DMS53 (cell line): ENCODE measurements at places on chromosomes 7 and 10.
A peak's percentile ranks its signal among the peaks of the same experiment; 100 is the strongest.

- DNase-seq = no peak
Measured at GRCh38 chr10:61708846-61709245, 46.1 kb downstream of the CABCOCO1 start.

DNA sequence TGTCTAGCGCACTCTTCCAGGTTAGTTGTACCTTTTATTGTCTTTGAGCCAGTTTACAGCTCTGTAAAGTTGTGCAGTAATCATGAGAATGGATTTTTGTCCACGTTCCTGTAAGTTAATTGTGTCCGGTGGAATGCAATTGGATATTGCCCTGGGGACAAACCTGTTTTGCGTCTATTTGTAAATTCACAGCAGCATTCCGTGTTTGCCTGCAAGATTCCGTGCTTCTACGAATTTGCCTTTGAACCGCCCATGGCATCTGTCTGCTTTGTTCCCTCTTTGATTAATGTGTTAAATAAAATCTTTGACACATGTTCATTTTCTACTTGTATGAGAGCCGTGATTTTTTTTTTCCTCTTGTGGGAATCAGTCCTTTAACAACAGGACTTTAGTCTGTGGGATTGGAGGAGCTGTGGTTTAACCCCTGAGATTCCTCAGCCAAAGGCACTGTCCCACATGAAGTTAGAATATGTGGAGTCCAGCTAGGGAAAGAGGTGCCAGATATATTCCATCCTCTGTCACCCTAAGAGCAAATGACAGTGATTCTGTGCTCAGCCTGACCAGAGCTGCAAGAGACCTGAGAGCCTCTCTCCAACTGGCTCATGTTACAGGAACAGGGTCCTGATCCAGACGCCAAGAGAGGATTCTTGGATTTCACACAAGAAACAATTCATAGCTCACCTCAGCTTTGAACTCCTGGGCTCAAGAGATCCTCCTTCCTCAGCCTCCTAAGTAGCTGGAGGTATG is 126.3 kb downstream of the COL26A1 start:
- DNase-seq = no peak

DNA sequence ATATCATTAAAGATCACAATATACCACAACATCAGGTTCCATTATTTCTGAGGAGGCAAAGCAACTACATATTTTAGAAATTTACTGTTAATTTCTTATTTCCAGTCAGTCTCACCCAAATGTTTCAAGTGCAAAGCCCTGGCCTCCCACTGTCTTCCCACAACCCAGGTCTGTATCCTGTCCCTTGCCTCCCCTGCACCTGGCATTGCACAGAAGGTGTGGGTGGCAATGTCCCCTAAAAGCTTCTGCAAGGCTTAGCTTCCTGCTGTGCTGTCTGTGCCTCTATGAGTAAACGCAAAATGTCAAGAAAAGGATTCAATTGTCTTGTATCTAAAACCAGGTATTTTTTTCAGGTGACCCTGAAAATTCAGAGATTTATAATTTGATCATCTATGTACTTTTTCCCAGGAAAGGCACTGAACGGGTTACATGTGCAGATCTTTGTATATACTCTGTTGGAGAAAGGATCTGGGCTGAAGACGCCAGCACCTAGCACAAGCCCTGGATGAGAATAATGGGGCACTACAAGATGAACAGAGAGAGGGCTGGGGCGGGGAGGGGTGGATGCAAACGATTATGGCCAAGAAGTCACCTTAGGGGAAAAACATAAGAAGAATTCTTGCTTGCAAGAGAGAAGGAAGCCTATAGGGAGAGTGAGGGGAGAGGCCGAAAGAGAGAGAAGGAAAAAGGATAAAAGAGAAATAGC is 3.1 kb upstream of the ANTXRL start:
- peak; percentile 23 for DNase-seq

DNA sequence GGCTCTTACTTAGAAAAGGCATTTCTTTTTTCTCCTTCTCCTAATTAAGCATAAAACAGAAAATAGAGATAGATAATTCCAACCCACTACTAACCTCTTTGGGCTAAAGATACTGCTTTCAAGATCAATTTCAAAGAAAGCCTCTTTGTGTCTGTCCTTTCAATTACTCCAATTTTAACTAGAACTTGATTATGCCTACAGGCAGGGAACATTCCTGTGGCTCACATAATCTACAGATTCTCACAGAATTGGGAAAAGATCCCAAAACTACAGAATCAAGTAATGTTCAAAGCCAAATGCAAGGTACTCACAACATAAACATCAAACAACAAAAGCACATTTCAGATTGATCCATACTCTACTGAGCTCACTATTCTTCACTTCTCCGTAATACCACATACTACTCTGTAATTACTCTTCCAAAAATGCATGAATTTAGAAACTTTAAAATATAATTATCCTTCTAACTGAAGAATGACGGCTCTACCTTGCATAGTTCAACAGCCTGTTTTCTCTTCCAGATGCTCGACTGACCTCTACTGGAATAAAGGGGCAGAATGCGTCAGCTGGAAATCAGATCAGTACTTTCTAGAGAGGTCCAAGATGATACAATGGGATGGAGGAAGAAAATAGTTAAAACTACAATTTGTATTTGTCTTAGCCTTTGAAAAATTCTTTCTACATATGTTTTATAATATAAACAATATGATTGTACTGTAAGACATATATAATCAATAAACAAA is 3.9 kb downstream of the MTERF1 start:
- DNase-seq = peak; percentile 23

DNA sequence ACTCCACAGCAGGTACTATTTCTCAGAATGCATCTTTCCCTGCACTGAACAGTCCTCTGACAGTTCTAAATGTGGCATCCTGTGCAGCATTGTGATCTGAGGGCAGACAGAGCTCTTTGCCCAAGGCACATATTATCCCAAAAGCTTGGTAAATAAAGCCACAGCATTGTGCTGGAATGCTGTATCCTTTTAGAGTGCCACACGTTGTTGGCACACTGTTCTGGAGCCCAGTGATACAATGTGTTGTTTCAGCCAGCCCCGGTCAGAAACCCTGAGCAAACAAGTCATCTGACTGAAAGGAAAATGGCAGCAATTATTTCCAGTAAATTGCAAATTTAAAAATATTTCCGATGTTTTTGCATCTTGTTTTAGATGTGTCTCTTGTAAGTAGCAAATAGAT is 45.4 kb downstream of the NAMPT start:
- no peak for DNase-seq

- no peak for DNase-seq
Measured at GRCh38 chr7:91636728-91637127, 243.8 kb downstream of the MTERF1 start.

DNA sequence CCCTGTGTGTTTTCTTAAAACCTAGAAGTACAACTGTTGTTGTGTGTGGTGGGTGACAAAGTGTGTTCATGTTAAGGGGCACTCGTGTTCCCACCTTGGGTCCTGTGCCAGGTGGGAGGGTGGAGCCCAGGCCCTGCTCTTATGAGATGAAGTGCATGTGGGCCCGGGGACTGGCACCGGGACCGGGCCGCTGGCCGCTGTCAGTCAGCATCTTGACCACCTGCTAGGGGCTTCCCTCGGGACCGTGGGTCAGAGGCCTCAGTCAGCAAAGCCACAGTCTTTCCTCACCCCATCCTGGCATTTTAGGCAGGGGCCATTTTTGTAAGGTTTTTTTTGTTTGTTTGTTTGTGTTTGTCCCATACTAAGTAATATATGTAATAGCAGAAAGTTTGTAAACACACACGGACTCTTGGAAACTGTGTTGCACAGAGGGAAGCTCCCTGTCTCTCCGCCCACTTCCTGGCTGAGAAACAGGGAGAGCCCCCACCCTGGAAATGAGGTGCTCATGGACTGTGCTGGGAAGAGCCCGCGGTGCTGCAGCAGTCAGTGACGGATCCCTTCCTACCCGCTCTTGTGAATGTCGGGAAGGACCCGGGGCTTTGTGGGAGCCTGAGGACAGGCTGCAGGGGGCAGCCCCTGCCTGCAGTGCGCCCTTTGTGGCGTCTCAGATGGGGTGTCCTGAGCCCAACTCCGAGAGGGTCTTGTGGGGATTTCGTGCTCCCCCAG is 13.4 kb downstream of the AGAP3 start:
- DNase-seq = no peak

DNA sequence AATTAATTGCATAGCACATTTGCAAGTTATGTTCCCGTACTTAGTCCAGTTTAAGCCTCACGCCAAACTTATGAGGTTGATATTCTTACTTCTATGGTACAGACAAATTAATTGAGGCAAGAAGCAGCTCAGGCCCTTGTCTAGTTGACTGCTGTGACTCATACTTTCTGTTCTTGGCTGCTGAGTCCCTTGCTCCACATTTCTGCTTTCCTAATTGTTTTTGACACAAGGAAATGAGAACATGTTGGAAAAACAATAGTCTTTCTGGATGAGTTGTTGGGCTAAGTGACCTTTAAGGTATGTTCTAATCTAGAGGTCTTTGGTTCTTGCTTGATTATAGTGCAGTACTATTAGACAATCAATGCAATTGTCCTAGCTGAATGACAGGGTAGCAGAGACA is 331.8 kb downstream of the NRG3 start:
- DNase-seq = no peak

GRCh38 chr10:3852147-3852904 is 67.3 kb upstream of the KLF6 start:
- DNase-seq = peak; percentile 99

DNA sequence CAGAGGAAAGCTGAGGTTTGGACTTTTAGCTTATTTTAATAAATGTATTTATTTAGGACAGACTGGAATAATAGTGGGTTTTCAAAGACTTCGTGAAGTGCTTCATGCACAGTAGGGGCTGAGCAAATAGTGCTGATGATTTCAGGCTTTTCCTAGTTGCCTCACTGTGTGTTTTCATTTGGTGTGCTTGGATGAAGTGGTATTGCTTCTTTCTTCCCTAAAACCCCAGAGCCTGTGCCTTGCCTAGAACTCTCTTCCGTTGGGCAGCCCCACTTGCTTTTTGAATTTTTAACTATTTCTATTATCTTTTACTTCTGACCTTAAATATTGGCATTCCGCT is 49.6 kb downstream of the ARID5B start:
- no peak for DNase-seq

GRCh38 chr10:24425151-24425550 is 216.2 kb downstream of the KIAA1217 start:
- no peak for DNase-seq

GRCh38 chr7:93992421-93993110 is 11.6 kb downstream of the BET1 start:
- peak; percentile 29 for DNase-seq

- DNase-seq = no peak
Measured at GRCh38 chr7:131250331-131250730, 77.3 kb upstream of the MKLN1 start.

GRCh38 chr7:29794959-29795629 is 11.2 kb upstream of the WIPF3 start:
- no peak for DNase-seq

GRCh38 chr7:55052741-55053427 is 34.1 kb downstream of the EGFR start:
- DNase-seq = no peak

DNA sequence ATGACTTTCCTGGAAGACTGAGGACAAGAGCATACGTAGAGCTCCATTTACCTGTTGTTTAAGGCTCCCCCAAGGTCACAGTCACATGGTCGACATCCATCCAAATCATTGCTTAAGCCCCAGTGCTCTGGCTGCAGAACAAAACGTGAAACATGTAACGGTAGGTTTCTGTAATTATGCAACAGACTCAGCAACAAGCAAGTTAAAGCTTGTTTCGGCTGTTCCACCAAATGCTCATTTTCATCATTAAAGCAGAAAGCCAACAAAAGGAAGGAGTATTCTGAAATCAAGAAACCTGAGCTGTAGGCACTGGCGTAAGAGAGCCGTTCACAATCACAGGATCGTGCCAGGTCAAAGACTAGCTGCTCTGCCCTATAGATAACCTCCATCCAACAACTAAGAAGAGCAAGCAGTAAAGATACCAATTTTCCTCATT is 30.0 kb downstream of the LAMB1 start:
- DNase-seq = no peak

GRCh38 chr7:18337048-18337809 is 158.3 kb upstream of the HDAC9 start:
- DNase-seq = no peak

DNA sequence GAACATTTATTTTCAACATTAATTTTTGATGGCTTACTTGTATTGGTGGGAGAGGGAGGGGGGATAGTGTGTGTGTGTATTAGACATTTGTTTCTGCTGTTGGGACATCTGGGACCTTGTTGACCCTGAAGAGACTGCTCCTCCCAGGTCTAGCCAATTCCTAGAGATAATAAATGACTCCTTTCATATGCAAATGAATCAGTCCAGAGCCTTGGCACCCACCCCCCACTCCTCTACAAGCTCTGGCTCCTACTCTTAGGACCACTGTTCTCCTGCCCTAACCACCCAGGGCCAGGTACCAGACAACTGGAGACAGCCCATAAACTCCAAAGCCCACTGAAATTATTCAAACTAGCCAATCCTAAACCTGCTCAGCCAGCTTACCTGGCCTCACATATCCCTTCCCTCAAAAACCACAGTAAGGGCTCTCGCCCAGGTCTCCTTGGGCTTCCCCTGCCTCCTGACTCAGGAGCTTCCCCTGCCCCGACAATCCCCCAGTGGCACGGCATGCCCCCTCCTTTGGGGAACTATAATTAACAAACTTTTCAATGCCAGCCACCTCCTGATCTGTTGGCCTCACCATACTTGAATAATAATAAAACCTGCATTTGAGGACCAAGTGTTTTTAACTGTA is 233.3 kb downstream of the ELMO1 start:
- DNase-seq = no peak

GRCh38 chr10:62075414-62075813 is 173.9 kb downstream of the ARID5B start:
- no peak for DNase-seq

GRCh38 chr10:124605001-124605370 is 139.2 kb downstream of the FAM53B start:
- no peak for DNase-seq
